NCI-H187 (cell line): ENCODE measurements at places on chromosomes 13 and 19.

DNA sequence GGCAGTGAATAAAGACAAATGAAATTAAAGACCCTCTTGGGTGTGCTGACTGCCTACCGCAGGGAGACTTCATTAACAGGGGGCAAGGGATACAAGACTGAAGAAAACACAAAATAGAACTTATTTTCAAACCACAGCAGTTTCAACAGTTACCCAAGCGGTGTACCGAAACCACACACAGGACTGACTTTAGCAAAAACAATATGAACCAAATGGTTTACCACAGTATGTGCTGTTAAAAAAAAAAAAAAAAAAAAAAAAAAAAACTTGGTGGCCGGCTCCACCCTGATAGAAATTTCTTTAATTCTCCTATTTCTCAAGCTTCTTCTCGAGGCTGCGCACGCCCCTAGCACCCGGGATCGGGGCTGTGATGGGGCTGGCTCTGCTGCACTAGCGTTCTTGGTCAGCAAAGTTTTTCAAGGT lies 42.6 kb downstream of the KLF2 start:
- DNase-seq = no peak

GRCh38 chr13:93621051-93621450 lies 394.4 kb downstream of the GPC6 start:
- DNase-seq = no peak

DNA sequence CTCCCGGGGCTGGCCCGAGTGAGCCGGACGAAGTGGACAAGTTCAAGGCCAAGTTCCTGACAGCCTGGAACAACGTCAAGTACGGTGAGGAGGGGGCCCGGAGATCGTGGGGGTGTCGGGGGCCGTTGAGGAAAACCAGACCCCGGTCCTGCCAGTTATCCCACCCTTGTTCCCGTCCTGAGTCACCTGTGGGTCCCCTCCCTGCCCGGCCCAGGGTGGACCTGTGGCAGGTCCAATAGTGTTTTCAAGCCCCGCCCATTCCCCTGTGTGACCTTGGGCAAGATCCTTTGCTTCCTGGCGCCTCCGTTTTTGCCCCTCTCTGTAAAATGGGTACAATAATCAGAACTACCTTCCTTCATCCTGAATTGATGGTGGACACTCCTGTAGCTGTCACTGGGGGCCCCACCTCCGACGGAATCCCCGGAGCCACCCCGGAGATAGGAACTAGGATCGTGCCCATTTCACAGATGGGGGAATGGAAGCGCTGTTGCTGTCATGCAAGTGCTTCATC lies 593 bp downstream of the ATG4D start:
- no peak for DNase-seq

GRCh38 chr19:23516266-23516665 lies 121.0 kb upstream of the ZNF91 start:
- no peak for DNase-seq

- DNase-seq = no peak
These were observed 9.8 kb downstream of the AP1M1 start for GRCh38 chr19:16207490-16208025.

DNA sequence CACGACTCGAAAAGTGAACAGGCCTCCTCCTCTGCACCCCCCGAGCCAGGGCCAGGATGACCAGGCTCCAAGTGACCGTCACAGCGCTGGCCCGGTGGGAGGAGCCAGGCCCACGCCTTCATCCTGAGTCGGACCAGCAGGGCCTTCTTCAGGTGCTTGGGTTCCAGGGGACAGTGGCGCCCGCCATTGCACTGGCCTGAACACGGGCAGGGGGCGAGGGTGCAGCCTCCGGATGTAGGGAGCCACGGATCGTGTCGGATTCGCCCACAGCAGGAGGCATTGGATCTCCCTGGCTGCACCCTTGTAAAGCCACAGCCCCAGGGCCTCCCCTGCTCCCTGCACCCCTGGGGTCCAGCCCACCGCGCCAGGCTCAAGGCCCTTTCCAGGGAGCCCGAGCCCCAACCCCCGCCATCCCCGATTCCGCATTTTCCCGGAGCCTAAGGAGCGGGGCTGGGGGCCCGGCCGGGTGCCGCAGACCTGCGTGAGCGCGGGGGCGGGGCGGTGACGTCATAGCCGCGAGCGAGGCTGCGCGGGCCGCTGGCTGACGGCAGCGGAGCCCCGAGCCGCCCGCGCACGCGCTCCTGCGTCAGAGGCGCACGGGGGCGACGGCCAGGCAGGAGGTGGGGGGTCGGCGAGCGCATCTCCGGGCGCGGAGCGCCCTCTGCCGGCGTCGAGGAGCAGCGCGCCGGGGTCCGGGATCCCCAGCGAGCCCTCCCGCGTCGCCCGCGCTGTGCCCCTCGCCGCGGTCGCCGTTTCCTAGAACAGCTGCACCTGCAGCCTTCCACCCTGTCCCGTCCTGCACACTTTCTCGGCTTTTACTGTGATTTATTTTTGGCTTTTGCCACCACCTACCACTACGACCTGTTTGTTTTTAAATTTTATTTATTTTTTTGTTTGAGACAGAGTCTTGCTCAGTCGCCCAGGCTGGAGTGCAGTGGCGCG lies 1.5 kb upstream of the ATP5F1D start:
- peak; percentile 96 for DNase-seq

DNA sequence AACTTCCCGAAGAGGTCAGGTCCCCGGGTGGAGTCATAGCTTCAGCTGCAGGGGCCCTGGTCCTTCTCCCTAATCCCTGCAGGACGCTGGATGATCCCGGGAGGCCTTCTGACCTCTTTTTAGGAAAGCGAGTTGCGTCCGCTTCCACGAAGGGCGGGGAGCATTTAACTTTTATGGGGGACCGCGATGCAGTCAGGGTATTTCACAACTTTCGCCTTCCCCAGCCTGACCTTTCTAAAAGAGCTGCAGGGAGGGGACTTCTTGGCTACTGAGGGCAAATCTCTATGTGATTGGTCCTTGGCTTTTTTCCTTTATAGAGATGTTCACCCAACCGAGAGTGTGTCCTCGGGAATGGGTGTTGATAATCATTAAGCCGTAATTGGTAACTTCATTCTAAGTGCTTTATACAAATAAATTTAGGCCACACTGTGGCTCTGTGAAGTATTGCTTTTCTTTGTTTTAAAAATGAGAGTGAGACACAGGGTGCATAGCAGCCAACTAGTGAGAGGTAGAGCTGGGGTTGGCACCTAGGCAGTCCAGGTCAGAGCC lies 778 bp downstream of the ZNF230 start:
- DNase-seq = no peak

- DNase-seq = peak; percentile 25
These were observed 10.1 kb downstream of the OR1I1 start for GRCh38 chr19:15091918-15092753.

DNA sequence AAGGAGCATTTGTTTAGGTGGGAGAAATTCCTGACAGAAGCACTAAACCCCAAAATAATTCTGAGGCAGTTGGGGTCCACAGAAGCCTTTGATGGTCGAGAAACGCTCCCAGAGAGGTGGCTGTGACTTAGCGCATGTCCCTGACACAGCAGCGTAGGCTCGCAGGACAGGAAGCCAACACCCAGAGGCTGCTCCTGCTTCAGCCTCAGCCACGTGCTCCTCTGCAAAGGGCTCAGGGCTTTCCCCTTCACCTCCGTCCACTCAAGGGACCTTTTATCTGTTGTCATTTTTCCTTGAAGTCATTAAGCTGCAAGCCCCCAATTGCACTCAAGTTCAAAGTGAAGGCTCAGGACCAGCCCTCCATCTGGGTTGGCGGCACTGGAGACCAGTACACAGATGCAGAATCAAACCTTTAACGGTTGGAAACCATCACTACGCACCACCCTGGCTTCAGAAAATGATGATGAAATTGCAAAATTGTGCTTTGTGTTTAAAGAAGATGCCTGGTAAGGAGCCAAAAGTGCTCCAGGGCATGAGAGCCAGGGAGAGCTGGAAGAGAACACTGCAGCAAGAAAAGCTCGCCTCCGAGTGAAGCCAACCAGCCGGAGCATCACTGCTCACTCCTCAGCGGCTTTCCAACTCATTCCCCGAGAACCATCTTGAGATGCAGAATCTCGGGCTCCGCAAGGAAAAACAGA lies 219.6 kb downstream of the RAP2A start:
- no peak for DNase-seq

GRCh38 chr13:97122381-97122996 lies 99.6 kb upstream of the MBNL2 start:
- DNase-seq = no peak

DNA sequence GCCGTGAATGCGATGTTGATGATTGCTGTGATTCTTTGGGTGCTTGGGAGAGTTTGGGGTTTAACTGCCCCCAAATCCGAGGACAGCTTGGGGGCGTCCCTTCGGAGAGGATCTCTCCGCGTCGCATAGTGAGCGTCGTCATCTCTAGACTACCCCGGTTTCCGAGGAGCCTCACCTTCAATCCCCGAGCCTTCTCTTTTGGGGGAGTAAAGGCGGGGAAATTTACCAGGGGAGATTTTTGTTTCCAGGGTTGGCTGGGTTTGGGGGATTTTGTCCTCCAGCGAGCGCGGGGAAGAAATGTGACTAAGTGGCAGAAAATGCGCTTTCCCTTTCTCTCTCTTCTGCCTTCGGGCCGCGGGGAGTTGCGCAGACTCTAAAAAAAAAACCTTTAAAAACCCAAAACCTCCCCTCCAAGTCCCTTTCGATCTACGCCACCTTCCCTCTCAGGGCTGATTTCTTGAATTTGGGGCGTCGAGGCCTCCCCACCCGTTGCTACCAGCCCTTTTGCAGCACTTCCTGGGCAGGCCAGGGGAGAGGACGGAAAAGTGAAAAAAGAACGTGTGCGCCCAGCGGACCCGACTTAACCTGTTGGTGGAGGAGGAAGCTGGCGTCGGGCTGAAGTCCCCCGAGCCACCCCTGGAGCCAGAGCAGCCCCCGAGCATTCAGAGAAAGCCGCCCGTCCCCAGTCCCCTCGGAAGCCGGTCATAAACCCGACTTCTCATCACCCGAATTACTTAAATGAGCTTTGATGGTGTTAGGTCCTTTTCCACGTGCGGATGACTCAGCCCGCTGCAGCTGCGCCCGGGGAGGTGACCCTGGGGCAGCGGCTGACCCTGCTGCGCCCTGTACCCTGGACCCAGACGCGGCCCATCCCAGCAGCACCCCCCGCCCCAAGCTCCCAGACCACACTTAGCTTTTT lies 17.7 kb downstream of the NFIX start:
- DNase-seq = no peak

DNA sequence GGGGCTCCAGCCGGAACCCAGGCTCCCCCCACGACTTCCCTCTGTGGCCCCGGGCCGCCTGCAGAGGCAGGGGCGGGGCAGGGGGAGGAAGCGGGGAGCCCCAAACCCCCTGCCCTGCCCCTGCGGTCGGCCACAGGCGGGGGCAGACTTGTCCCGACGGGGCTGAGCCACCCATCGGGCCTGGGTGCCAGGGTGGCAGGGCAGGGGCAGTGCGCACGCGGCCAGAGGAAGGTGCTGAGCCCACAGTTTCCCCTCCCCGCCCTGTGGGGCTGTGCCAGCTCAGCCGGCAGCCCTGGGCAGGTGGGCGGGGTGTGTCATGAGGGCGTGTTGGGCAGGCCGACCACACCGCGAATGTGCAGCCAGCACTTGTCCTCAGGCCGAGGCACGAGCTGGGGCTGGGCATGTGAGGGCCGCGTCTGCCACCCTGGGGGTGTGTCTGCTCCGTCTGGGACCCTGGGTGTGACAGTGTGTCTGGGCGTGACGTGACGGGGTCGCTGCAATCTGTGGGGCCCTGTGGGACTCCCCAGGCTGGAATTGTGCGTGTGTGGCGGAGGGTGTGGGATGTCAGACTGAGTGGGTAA lies 17.7 kb downstream of the CCDC97 start:
- DNase-seq = no peak

- DNase-seq = no peak
These were observed 76.8 kb downstream of the NUFIP1 start for GRCh38 chr13:44912278-44913016.

DNA sequence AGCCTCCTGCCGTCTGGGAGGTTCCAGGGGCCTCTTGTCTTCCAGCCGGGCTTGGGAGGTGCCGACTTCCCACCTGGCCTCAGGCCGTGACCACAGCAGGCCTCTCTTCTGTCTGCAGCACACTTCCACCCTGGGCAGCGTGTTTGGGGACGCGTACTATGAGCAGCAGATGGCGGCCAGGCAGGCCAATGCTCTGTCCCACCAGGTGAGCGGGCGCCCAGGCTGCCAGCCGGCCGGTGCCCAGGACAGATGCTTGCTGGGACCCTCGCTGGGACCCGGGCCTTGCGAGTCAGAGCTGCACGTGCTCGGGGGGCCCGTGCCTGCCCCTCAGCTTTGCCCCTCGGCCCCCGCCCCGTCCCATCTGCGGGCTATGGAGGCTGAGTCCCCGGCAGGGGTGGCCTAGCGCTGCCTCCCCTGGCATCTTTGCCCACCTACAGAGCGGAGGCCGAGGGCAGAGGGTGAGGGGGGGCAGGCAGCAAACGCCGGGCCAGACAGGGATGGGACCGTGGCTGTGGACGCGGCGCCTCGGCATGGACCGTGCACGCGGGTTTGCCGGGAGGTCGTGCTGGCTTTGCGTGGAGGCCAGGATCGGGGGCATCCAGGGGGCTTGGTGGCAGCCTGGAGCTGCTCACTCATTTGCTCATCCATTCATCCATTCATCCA lies 16.2 kb downstream of the COMP start:
- no peak for DNase-seq

DNA sequence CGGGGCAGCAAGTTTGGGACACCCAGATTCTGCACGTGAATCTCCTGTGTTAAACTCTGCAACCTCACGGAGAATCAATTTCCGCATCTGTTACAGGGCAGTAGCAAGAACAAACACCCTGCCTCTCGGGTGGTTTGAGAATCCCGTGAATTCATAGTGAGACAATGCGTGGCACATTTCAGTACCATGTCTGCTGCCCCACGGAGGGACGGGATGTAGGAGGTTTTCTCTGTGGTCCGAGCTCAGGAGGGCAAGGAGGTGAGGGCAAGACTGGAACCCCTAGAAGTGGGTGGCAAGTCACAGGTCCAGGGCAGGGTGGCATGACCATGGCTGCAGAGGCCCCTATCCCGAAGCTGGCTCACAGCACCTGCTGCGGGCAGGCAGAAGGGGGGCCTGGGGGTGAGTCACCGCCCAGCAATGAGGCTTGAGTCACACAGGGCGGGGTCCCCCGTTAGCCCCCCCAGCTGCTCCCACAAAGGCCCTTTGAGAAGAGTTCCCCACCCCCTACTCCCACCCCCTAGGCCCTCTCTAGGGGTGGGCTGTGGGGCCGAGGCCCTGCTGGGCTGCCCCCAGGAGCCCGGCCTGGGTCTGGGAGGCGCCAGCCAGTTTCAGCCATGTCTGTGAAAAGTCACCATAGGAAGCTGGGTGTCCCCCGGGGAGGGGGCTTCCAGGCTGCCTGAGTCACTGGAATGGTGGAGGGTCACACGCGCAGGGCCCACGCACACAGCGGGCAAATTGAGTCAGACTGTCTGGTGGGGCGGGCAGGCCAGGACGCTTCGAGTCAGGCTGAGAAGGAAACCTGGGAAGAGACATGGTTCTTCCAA lies 25.8 kb upstream of the NANOS3 start:
- DNase-seq = no peak

DNA sequence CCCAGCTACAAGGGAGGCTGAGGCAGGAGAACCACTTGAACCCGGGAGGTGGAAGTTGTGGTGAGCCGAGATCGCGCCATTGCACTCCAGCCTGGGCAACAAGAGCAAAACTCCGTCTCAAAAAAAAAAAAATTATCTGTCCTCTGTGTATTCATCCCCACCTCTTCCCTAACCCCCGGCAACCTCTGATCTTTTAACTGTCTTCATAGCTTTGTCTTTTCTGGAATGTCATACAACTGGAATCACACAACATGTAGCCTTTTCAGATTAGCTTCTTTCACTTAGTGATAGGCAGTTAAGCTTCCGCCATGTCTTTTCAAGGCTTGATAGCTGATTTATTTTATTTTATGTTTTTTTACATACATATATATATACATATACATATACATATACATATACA lies 8.4 kb upstream of the S1PR5 start:
- DNase-seq = no peak
